ENCODE measurements at places on chromosomes 5 and 9.
A peak's percentile ranks its signal among the peaks of the same experiment; 100 is the strongest.

GRCh38 chr9:70409800-70410199 lies 4.7 kb downstream of the KLF9 start:
- DNase-seq: no peak

DNA sequence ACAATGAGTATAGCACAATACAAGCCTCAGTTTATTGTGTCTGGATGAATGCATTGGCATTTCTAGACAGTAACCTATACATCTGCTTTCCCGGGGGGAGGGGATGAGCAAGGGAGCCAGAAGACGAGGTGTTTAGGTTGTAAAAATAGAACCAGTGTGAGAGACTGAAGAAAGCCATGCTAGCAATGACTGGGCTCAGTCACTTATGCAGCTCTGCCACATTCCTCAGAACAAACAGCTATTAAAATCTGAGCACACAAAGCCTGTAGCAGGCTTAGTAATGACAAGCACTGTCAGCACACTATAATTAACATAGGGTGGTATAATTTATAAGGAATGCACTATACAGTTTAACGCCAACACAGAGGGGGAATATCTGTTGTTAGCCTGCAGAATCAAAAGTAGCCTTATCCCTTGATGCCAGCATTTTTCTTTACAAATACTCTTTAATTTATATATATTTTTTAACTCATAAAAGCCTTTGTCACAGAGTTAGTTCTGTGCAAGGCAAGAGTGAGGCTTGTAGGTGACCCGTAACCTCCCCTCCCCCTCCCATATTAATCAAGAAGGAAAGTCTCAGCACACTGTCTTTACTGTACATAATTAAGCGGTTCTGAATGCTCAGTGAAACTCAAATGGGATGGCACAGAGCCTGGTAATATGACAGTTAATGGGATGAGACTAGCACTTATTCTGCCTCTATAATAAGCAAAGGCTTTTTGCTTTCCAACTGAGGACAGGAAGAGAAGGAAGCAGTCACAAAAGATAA lies 295.4 kb downstream of the CSNK1G3 start:
- no peak for DNase-seq

GRCh38 chr9:75299324-75299723 lies 211.0 kb downstream of the OSTF1 start:
- DNase-seq: no peak

DNA sequence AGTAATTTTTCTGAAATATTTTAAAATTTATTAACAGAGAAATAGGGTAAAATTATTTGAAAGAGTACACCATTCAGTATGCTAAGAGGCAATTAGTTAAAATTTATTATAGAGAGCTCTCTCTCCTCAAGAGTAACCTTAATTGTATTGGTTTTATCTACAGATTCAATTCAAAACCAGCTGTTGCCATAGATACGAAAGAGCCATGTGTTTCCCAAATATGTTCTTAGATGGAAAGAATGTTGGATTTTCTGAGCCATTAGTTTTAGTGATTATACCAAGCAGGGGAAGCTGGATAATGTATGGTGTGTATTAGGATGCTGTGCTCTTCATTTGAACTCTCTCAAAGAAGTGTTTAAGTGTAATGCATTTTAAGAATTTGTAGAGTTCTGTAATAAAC lies 27.8 kb downstream of the C7 start:
- no peak for DNase-seq

DNA sequence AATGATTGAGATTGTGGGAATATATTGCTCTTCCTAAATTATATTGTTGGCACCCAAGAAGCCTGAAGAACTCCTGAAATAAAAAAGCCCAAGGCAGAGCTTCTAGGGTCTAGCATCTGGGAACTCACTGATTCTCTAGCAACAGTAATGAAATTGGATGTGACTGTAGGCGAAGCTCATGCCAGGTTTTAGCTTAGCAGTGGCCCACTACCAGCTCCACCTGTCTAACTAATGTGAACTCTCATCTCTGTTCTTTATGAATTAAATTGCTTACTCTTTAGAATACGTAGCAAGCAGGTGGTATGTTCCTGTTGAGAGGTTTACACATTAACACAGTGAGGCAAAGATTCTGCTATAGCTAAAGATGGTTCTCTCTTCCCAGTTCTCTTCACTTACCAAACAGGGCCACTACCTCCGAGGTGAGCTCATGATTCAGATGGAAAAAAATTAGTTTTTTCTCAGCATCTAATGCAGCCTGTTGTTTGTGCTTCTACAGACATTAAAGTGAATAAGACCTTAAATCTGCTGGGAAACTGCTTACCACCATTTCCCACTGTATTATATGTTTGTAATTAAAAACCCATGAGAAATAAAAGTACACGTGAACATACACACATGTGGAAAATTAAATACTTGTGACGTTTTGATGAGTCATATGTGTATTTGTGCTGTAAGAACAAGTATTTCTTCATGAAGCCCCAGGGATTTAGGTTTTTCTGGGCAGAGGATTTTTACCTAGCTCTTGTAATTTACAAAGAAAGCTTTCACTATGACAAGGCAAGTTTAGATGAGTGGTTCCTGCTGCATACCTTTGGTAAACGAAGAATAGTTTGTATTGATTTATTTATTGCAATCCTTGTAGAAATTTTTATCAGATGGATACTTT lies 360.1 kb downstream of the KDM4C start:
- DNase-seq: peak; percentile 57

DNA sequence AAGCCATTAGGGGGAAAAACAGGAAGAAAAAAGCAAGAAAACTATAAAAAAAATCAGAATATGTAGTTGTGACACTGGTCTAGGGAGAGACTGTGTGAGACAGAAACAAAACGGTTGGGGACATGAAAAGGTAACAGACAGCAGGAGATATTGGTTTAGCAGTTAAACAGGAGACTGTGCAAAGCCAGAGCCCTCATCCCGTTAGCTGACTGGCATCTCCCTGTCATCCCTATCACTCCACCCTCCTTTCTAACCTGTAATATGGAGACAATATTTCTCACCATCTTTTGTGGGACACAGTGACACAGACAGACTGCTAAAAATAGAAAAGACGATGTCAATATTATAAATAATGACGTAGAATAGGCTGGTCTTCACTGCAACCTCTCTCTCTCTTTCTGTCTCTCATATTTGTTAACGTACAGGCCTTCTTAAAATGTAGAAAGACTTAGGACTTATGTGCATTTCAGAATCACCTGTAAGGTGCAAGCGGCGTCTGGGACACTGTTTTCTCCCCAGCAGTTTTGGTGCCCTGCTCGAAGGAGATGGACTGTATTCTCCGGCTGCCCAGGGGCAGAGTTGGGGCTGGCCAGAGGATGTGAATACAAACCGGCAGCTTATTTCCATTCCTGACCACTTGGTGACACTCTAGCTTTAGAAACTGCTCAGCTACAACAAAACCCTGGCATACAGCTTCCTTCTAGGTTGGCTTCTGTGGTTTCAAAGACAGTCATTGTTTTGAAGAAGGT lies 190.6 kb downstream of the MAT2B start:
- DNase-seq: peak; percentile 7

DNA sequence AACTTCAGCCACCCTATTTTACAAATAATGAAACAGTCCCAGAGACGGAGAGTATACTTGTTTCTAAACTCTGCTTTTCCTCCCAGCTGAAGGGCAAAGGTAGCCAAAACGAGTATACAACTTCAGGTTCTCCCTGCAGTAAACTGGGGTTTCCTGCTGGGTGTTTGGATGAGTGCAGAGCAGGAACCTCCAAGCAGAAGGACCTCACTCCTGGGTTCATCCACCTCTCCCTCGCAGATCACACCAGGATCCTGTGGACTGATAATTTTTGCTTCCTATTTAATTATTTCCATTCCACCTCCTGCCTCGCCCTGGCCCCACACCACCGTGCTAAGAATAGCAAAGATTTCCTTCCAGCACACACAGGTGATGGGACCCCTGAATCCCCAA lies 2.0 kb upstream of the FOXB2 start:
- no peak for DNase-seq

DNA sequence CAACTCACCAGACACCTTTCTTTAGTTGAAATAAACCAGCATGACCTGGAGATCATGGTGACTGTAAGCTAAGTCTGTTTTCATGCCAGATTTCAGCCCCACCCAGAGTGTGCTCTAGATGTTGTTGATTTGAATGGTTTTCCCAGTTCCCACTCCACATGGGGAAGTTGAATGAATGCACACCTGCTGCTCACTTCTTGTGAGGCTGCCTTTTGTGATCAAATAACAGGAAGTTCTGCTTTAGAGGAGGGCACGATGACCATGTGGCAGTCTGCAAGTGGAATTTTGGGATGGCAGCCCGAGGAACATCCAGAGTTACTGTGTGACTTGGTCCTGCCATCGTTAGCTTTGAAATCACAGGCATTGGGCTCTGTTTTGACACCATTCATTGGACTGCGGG lies 18.7 kb downstream of the SLC46A2 start:
- DNase-seq: no peak

- DNase-seq: no peak
These were observed 67.2 kb downstream of the KCTD16 start for GRCh38 chr5:144237851-144238250.

DNA sequence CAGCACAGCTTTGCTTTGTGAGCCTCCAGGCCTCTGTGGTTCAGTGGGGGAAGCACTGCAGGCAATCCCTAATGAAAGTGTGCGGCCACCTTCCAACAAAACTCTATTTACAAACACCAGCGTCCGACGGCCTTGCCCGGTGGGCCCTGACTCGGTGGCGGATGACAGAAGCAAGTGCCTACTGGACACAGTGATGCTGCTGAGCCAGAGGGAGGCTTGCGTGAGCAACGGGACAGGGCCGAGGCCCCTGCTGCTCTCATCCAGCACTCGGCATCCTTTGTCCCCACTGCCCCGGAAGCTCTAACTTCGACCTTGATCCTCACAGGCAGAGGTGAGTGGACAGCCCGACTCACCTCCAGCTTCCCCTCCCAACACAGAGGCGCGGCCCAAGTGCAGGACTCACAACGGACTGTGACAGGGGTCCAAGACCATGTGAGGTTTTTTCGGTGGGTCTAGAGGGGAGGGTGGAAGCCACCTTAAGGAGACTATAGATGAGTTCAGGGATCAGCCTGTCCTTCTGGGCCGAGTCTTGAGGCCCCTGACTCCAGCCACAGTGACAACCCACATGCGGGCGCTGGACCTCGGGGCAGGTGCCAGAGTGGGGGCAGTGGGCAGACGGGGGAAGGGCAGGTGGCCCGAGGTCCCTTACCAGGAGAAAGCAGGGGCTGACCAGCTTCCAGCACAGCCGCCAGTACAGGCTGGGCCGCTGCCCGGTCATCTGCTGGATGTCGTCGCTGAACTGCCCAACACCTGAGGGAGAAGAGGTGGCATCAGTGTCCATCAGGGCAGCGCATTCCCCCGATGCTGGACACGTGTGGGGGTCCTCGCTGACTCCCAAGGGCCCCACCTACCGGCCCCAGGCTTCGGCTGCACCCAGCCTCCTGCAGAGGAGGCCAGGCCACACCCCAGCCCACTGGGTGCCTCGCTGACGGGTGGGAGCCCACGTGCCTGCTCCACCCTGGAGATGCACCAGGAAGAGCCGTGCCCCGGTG lies 39.4 kb downstream of the SLC6A3 start:
- DNase-seq: no peak

- no peak for DNase-seq
These were observed 229.1 kb downstream of the ESM1 start for GRCh38 chr5:54756301-54756700.

- DNase-seq: no peak
These were observed 126.2 kb upstream of the PLCXD3 start for GRCh38 chr5:41636605-41637004.

DNA sequence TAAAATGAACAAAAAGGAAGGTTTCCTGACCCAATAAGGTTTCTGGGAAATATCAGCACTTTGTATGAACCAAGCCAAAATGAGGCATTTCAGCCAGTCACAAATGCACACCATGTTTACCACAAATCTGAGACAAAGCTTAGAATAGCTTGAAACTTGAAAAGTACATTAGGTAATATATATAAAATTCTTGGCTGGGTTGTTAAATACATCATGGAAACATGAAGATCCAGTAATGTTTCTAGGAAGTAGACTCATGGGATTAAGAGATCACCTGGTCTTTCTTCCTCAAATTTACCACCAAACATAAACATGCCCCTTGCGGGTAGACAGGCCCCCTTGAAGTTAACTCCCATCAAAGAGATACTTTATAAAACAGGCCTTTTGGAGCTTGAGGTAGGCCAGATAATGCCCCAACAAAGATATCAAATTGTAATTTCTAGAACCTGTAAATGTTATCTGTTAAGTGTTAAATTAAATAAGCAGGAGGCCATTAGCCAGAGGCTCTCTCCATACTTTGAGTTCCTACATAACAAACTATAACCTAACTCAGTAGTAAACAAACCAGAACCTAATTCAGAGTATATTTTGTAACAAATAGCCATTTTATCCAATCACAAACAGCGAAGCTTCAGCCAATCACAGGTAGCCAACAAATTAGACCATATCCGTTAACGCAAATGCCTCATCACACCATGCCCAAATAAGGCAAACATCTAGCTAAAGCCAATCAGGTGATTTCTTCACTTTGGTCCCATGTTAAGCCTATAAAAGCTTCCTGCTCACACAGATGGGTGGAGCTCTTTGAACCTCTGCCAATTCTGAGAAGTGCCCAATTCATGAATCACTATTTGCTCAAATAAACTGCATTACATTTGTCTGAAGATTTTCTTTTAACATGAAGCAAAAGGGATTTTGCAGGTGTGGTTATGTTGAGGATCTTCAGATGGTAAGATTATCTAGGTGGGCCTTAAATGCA lies 127.9 kb upstream of the TARS1 start:
- DNase-seq: no peak

DNA sequence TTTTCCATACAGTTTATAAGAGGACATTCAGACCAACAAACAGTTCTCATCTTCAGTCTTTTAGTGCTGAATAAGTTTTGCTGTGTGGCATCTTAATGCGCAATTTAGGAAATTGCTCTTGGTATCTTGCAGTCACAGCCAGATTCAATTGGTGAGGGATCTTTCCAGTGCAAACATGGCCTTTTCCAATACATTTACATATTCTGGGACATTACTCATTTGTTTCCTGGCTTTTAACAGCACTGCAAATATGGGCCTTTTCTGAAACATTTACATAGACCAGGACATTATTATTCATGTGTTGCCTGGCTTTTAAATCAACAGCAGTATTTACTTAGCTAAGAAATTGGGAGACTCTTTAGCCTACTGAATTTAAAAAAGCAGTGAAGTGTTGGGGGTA lies 22.7 kb downstream of the ANKRD33B start:
- DNase-seq: no peak

- DNase-seq: no peak
These were observed 36.8 kb upstream of the SNX2 start for GRCh38 chr5:122738088-122738487.

DNA sequence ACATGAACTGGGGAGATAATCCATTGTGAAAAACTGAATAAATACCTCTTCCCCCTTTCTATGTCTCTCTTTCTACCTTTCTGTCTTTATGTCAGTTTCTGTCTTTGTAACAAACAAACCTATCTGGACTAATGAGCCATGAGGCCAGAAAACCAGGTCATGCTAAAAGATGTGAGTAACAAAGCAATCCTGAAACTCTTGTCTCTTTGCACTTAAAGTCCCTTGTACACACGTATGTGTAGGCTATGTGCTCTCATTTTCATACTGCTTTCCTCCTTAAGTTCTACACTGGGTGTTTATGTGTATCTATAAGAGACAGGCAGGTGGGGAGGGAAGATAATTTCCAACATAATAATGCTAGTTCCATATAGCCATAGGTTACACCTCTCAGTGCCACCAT lies 123.8 kb upstream of the PTGER4 start:
- DNase-seq: no peak

All from NCI-H1105 (cell line).